ENCODE measurements at places on chromosomes 5 and 9.

GRCh38 chr5:10987925-10988504 is 227.0 kb upstream of the DAP start:
- DNase-seq: no peak

GRCh38 chr5:1910861-1911772 is 28.4 kb upstream of the IRX4 start:
- no peak for DNase-seq

DNA sequence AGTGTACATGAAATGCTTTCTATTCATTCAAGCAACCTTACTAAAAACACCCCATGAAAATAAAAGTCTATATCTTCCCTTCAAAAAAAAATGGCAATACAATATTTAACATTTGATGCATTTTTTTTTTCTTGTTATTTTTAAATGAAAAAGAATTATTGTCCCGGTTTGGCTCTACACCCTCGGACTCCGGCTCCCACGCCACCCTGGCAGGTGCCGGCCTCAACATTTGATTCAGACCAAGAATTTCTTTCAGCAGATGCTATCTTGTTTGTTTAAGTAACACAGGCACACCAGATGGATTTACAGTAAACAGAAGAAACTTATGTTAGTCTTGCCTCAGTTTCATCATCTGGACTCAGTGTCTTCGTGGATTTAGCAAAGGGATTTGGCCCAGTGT is 146.8 kb downstream of the PRKACG start:
- no peak for DNase-seq

GRCh38 chr5:107461770-107462169 is 209.0 kb downstream of the EFNA5 start:
- no peak for DNase-seq

GRCh38 chr5:157362982-157363381 is 97.0 kb upstream of the NIPAL4 start:
- DNase-seq: no peak

- DNase-seq: no peak
Measured at GRCh38 chr5:107294669-107295068, 376.1 kb downstream of the EFNA5 start.

DNA sequence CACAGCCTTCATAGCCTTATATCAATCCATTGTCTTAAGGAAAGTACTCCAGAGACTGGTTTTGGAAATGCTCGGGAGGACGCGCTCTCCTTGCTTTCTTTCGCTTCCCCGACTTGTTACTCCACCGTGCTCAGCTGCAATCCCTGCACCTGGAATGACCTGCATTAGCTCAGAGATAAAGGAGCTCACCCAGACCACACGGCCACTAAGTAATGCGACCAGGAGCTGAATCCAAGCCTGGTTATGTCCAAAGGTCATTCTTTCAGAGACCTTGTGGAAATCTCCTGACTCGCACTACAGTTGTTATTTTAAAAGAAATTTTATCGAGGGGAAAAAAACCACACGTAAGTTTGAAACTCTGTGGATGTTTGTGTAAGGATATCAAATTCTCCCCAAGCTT is 135.3 kb upstream of the DPYSL3 start:
- DNase-seq: no peak

GRCh38 chr9:121380846-121381245 is 10.8 kb upstream of the STOM start:
- no peak for DNase-seq

GRCh38 chr5:176381423-176381822 is 7.0 kb downstream of the NOP16 start:
- no peak for DNase-seq

DNA sequence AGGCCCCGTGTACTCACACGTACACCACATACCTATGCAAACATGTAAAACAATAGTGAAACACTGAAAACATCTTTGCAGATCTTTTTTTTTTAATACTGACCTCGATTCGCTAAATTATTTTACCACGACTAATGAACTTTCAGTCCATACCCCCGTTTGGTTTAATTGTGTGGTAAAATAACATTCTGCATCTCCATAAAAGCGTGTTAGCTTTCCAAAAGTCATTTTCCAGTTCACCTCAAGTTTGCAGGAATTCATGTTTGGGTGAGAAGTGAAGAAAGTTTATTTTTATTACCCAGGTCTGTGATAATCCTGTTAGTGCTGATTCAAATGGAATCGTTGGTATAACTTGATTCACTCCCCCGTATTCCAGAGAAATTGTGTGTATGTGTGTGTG is 652 bp downstream of the ARSK start:
- DNase-seq: no peak

GRCh38 chr9:5698810-5699556 is 70.1 kb downstream of the RIC1 start:
- DNase-seq: no peak

DNA sequence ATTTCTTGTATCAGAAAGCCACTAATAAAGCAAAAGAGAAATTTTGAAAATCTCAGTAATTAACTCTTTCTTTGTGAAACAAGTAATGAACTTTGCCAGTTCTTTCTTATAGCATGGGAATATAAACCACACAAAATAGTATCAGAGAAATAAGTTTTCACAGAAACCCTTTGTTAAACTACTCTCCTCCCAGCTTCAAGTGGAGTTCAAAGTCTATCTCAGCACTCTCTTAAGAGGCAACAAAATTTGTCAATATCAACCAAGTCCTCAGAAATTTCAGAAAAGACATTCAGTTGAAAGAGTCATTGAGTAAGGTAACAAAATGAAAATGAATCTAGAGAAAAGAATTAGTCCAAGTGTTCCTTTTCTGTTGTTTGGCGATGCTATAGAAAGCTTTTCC is 89.3 kb downstream of the NTRK2 start:
- DNase-seq: no peak

- DNase-seq: no peak
Measured at GRCh38 chr9:34289159-34289558, 39.9 kb downstream of the KIF24 start.

All from amygdala (tissue), 56 donors.